ENCODE measurements at places on chromosomes 6 and 20.

- no peak for DNase-seq
Observed at GRCh38 chr6:4563877-4564276, 212.3 kb upstream of the CDYL start.

DNA sequence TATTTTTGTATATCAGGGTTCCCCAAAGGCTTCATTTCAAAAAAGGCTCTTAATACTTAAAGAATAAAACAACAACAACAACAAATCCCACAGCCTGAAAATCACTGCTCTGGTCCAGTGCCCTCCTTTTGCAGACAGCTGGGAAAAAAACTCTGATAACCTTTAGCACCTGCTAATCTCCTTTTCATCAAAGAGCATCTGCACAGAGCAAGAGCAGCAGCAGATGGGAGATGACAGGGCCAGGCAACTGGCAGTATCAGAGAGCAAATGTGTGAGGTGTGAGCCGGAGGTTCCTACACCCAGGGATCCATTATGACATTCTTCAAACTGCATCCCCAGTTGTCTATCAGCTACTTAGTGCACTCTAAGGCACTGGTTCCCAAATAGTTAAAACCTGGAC, 25.7 kb downstream of the TTI1 start:
- DNase-seq = no peak

- DNase-seq = no peak
Observed at GRCh38 chr20:14566505-14566904, 229.1 kb upstream of the FLRT3 start.

GRCh38 chr6:90654806-90655205, 67.9 kb upstream of the MAP3K7 start:
- DNase-seq = no peak

- no peak for DNase-seq
Observed at GRCh38 chr6:23174781-23175361, 605.5 kb downstream of the HDGFL1 start.

DNA sequence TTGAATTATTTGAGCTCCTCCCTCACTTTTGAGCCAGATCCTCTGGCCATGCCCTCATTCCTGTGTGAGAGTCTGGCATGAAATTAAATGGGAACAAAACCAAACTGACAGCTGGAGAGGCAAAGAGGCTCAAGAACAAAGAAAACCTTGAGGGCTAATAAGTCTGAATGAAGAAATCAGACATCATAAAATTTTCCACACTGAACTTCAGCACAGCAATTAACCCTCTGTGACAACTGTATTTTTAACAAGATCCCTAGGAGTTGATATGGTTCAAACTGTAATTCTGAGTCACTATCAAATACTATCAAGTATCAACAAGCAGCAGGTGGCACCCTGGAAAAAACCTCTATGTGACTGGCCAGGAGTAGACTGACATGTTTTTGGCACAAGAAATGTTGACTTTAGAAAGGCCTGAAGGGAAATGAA, 109.4 kb upstream of the EMILIN3 start:
- no peak for DNase-seq

DNA sequence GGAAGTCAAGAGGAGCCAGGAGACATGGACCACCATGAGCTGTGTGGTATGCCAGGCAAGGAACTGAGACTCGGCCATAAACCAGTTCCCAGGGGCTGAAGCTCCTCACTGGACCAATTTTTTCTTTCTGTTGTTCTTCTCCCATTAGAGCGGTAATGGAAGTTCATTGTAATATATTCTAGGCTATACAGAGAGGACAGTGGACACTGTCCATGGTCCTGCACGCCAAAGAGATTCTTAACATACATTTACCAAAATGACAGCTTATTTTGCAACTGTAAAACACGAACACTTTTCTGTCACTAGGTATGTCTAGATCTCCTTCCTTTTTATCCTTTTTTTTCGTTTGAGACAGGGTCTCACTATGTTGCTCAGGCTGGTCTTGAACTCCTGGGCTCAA, 13.1 kb upstream of the DSN1 start:
- DNase-seq = no peak

GRCh38 chr6:139757784-139758183, 383.3 kb upstream of the CITED2 start:
- DNase-seq = no peak

- DNase-seq = no peak
Observed at GRCh38 chr6:116015983-116016382, 44.7 kb downstream of the FRK start.

GRCh38 chr6:87174078-87174579, 18.8 kb downstream of the ZNF292 start:
- no peak for DNase-seq

DNA sequence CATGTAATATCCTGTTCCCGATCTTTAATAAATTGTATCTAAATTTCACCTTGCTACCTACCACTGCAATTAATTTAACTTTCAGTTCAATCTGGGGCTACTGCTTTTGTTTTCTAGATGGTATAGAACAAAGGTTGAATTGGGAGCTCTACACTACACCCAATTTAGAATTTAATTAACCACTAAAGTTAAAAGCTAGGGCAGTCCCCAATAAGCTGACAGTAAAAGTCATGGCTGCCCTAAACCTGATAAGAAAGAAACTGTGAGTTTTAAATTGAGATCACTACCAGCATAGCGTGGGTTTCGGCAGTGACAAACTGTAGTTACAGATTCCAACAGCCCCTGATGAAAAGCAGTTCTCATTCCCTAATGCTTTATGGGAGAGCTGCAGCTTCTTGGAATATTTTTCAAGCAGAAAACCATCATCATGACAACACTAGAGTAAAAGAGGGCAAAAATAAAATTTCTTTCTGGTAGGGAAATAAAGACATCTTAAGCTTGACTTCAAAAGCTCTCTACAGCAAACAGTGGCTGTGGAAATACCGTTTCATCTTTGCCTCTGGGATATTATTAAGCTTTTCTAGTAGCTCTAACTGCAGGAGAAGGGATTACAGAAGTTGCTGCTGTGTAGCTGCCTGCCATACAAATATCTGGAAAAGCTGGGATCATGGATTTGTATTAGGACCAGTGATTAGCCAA, 1372.1 kb downstream of the EPHA7 start:
- DNase-seq = no peak

- DNase-seq = no peak
Observed at GRCh38 chr20:62269378-62269777, 31.1 kb downstream of the OSBPL2 start.

DNA sequence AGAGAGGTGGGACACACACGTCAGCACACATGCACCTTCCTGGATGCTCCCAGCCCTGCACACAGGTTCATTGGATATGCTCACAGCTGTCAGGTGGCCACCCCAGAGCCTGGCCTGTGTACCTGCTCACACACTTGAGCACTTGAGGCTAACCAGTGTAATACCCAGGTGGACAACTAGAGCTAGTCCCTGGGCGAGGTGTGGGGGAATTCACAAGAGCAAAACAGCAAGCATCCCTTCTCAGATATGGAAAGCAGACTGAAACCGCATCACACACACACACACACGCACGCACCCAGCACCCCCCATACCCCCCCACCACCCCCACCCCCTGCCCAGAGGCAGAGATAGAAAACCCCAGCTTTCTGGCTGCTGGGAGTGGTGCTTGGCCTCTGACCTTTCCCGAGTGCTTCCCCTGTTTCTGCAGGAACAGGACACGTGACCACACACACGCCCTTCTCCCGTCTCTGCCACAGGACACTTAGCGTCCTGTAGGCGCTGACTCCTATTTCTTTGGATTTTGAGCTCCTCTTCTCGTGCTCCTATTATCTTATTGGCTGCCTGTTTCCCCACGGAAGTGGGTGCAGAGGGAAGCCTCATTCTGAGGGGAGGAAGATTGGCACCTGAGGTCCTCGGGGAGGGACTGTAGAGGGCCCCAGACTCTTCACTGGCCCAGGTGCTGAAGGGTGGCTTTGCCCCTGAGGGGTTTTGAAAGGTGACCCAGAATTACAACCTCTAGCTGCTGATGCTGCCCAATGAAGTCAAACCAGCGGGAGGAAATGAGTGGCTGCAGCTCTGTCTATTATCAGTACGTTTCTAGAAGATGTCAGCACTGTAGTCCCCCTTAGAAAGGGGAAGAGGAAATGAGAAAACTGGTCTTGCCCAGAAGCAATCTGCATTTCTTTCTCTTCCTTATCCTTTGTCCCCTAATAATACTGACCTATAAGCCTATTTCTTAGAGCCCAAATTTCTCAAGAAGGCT, 65.8 kb downstream of the SYTL3 start:
- no peak for DNase-seq
